EL (cell line): ENCODE measurements at places on chromosomes 6 and 20.

- no peak for DNase-seq
Observed at GRCh38 chr20:58703765-58704371, 11.3 kb downstream of the NPEPL1 start.

GRCh38 chr6:2448826-2449571, 203.6 kb upstream of the GMDS start:
- DNase-seq: peak; percentile 83

DNA sequence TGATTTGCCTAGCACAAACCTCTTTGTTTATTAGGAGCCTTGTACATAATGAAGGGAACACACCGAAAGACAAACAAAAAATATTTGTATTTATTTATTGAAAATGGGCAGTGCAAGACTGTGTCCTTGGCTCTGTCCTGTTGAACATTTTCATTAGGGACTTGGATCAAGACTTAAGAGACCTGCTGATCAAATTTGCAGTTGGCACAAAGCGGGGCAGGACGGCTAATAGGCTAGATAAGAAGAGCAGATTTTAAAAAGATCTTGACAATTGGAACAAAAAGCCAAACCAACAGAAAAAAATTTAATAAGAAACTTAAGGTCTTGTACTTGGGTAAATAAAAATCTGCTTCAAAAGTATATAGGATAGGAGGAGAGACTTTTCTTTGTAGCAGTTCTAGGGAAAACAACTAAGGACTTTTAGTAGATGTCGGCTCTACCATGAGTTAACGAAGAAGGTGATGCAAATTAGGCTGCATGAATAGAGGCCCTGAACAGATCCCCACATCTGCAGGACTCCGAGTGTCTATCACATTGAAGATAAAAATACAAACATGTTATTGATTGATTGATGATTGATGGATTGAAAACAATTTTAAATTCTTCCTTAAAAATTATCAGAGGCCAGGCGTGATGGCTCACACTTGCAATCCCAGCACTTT, 124.1 kb upstream of the SPACA1 start:
- no peak for DNase-seq

GRCh38 chr20:37504404-37505096, 16.5 kb upstream of the NNAT start:
- no peak for DNase-seq

DNA sequence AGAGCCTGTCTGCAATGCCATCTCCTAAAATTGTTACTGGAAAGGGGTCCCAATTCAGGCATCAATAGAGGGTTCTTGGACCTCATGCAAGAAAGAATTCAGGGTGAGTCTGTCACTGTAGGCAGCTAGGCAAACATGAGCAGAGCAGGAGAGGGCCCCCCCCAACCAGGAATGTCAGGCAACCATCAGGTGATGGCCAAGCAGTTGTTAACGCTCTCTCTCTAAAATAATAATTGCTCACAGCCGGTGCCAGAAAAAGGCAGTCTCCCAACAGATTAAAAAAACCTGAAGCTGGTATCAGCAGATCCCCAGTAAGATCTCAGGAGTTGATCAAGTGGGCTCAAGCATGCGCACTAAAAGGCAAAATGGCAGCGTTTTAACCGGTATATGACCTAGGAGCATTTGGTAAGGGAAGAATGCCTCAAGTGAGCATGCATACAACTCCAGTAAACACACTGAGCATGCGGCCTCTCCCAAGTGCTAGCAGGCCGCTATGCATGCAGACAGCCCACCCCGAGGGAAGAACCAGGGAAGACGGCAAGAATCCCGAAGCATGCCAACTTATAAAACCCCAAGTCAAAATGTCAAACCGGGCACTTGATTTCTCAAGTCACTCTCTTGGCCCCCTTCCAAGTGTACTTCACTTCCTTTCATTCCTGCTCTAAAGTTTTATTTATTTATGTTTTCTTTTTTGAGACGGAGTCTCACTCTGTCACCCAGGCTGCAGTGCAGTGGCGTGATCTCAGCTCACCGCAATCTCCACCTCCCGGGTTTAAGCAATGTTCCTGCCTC, 44.0 kb upstream of the RNGTT start:
- no peak for DNase-seq

DNA sequence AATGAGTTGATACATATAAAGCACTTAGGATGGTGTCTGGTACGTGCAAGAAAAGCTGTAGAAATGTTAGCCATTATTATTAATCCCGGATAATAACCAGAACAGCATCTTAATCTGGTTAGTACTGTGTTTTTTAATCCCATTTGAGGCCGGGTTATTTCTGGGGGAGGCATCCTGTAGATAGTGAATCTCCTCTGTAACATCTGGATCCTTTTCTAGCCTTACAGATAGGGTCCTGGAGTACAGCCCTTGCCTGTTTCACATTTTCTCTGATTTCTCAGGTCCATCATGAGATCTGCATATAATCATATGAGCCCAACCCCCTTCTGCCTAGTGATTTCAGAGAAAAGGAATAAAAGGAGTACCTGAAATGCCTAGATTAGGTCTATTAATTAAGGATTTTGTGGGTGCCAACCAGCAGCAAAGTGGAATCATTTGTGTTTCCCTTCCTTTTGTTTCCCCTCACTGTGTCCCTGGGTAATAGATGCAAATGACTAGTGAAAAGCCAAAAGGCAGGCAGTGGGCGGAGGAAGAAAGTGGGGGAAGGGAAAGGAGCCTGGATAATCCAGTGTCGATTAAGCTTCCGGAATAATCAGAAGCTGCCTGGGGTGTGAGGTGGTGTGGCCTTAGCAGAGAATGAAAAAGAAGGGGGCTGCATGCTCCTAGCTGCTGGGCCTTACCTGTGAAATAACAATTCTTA, 88.9 kb downstream of the SOBP start:
- no peak for DNase-seq

DNA sequence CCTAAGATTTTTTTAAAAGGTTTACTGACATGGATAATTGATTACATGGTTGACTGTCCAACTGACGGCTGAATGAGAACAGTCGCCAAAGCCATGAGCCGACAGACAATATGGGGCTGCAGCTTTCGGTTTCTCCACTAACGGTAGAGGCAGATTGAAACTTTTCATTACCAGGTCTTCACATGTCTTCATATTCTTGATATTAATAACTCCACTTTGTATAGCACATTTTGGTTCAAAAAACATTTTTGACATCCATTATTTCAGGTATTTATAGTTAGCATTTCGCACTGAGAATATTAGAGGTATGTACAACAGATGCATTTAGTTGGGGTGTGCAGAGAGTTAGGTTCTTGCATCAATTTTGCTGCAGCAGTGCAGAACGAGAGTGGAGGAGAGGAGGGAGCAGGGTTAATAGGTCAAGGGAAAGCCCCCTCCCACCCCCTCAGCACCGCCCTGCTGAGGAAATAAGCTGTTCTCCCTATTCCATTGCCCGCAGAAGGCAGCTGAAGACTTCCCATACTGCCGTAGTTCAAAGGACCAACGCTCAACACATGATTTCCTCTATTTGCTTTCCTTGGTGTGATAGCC, 73.6 kb upstream of the ADTRP start:
- no peak for DNase-seq

DNA sequence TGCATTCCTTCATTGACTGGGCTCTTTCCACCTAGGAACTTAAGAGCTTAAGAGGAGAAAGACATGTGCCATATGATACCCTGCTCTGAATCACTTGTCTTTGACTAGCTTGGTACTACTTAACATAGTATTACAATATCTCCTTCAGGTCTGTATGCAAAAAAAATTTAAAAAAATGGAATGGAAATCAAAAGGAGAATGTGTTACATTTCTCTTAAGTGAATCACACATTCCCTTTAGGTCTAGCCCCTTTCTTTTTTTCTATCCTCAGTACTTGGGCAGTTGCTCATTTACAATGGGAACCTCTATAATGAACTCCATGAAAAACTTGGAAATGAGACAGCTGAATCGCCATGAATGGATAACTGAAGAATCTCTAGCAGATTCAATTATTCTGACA, 53.8 kb downstream of the SLC35F1 start:
- DNase-seq: no peak

DNA sequence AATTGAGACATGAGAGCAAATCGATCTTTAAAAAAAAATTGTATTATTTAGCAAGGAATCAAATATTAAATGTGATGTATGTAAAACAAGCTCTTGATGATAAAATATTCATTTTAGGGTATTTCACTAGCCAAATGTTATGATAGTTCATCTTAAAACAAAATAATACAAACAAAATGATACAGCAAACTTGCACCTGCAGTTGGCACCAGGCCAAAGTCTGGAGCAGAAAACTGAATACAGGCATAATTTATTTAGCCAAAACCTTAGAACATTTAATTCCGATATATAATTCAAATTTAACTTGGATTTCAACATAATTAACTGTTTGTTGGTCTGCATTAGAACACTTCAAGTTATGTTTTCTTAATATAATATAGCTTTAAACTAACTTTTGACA, 60.9 kb downstream of the EPHA7 start:
- DNase-seq: no peak

DNA sequence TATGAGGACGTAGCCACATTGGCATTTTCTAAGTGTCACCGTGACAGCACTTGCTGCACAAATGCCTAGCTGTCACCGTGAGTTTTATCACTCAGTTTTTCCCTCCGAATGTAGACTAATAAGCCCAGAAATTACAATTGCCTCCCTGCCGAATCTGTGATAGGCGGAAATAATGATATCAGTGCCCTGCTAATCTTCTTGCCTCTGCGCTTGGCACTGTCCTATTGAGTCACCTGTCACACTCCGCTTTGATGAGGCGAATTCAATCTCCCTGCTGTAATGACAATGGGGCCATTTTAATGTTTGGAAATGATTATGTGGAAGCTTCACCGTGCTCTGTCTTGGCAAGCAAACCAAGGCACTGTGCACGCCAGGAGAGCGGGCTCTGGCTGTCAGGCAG, 112.8 kb downstream of the LINC00237 start:
- no peak for DNase-seq

- no peak for DNase-seq
Observed at GRCh38 chr6:105300090-105300489, 102.8 kb downstream of the PREP start.

DNA sequence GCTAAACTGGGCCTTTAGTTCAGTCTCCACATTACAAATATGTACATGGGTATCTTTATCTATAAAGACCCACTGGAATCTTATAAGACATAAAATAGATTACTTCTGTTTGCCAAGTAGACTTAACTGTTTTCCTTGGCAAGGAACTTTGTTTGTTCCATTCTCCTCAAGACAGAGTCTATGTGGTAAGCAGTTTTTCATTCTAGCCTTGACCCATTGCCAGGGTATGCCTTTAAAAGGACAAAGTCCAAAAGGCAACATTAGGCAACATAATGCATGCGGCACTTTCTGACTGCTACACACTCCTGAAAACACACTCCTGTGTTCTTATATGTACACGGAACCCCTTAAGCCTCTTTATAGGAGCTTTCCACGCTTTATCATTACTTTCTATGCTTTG, 20.4 kb downstream of the VNN1 start:
- DNase-seq: no peak

- no peak for DNase-seq
Observed at GRCh38 chr6:7991536-7991935, 72.7 kb downstream of the BLOC1S5 start.

DNA sequence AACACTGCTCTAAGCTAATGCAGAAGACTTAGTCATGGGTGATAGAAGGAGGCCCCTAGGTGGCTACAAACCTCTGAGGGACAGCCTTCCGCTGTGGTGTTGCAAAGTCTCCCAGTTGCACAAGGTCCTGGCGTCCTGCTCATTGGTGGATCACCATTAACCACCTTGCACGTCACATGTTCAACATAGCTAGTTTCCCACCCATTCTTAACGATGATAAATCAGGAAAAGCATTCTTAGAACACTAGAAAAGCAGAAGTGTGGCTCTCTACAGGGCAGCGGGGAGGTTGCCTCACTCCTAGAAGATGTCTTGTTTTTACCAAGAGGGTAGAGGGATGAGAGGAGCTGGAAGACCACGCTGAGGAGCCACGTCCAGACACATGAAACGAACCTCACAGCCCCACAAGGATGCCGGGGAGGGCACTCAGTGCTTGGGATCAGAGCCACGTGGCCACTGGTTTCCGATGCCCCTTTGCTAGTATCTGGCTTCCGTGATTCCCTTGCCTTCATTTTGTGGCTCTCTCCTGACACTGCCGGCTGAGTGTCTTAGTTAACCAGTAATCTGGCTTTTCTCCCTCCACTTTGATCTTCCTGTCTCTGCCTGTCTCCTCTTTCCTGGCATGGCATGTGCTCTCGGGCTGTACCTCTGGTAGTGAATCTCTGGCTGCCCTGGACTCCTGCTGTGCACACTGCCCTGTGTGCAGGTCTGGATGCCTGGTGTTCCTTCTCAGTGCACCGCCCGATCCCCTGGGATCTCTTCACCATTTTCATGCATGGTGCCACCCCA, 91.4 kb upstream of the NEDD9 start:
- no peak for DNase-seq

DNA sequence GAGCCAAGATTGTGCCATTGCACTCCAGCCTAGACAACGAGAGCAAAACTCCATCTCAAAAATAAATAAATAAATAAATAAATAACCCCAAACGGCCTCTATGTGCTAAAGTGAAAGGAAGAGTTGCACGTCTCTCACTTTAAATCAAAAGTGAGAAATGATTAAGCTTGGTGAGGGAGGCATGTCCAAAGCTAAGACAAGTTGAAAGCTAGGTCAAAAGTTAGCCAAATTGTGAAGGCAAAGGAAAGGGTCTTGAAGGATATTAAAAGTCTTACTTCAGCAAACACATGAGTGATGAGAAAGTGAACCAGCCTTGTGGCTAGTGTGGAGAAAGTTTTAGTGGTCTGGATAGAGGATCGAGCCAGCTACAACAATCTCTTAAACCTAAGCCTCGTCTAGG, 14.3 kb downstream of the ZBP1 start:
- no peak for DNase-seq

DNA sequence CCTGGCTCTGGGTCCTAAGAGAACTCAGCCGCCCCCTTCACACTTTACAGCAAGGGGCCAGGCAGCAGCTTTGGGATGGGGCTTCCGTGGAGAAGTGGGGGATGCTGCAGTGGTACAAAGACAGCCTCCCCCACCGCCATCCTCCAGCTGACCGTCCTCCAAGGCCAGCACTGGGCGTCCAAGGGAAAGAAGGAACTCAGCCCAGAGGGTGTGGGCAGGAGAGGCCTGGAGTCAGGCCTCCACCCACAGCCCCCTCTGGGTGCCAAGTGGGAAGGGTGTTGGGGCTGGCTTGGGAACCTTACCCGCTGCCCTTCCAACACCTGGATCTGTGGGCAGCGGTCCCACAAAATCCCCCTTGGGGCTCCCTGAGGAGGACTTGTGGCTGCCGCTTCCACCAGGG, 13.1 kb downstream of the STMN3 start:
- no peak for DNase-seq

GRCh38 chr6:167426651-167427050, 101.8 kb downstream of the TTLL2 start:
- DNase-seq: no peak
